Fibroblast of skin of back (primary cell): ENCODE measurements at places on chromosomes 12 and 14.
A peak's percentile ranks its signal among the peaks of the same experiment; 100 is the strongest.

GRCh38 chr12:74455429-74455828 is 82.2 kb upstream of the ATXN7L3B start:
- DNase-seq, result no peak

- DNase-seq, result no peak
Measured at GRCh38 chr14:93729993-93730392, 58.3 kb downstream of the PRIMA1 start.

DNA sequence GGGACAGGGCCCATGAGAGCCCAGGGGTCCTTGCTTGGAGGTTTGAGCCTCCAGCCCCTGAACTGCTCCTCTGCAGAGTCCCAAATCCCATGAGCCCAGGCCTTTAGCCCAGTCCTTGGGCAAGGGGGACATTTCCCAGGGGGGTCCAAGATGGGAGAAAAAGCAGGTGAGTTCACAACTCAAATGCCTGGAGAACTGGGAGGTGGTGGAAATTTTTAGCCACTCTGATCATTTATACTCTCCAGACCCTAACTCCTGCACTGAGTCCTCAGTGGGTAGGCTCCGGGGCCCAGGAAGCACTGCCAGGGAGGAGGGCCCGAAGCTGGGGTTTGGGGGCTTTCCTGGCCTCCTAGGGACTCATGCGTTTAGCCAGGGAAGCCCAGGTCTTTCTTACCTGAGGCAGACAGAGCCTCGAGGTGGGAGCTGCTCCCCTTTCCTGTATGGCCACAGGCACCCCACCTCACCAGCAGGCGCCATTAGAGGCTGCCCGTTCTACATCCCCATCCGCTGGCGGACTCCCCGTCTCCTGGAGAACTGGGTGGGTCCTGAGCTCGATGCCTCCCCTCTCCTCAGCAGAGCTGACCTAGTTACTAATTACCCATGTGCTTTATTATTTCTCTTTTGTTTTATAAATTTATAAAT is 998 bp downstream of the HNF1A start:
- no peak for DNase-seq

DNA sequence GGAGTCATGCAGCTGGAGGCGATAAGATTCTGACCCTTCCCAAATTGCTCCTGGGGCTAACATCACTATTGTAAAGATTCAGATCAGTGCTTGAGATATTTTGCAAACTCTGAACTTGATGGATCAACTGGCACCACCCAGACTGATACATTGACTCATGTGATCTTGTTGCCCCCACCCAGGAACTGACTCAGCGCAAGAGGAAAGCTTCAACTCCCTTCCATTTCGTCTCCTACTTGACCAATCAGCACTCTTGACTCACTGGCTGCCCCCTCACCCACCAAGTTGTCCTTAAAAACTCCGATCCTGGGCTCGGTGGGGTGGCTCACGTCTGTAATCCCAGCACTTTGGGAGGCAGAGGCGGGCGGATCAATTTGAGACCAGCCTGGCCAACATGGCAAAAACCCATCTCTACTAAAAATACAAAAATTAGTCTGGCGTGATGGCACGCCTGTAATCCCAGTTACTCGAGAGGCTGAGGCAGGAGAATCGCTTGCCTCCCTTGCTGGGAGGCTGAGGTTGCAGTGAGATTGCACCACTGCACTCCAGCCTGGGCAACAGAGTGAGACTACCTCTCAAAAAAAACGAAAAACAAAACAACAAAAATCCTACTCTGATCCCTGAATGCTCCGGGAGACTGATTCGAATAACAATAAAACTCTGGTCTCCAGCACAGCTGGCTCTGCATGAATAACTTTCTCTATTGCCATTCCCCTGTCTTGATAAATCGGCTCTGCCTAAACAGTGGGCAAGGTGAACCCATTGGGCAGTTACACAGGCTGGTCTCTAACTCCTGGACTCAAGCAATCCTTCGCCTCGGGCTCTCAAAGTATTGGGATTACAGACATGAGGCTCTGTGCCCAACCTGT is 9.8 kb upstream of the ARF6 start:
- DNase-seq, result peak; percentile 39
